ENCODE measurements at places on chromosomes 6 and 20. TPM values are rescaled to one million over a fixed set of nuclear protein-coding genes. Genes with fewer than 3 reads are reported as not detected.
A peak's percentile ranks its signal among the peaks of the same experiment; 100 is the strongest.

DNA sequence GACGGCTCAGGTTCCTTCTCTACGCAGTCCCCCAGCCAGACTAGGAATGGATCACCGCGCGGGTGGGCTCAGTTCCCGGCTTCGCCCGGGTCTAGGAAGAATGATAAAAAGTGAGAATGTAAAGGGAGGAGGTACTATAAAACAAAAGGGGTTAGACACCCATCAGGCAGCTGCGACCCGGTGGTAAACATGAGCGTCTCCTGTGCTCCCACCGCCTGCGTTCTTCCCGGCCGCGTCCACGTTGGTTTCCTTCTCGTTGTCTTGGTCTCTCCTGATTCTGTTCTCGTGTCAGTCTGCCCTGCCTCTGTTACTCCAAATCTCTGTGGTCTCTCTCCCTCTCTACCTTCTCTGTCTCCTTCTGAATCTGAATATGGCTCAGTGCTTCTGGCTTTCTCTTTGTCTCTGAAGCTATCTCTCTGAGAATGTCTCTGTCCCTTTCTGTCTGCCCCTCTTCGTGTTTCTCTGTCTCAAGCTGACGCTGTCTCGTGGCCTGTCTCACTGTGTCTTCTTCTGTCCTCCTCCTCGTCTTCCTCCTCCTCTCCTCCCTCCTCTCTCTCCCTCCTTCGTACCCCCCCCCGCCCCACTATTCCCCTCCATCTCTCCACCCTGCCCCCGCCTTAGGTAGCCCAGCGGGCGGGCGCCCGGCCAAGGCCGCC lies 41.6 kb upstream of the FOXP4 start:
- peak overlapping the region; percentile 96 for H3K27ac ChIP-seq
- peak overlapping the region; percentile 69 for H3K4me3 ChIP-seq
- H3K27me3 ChIP-seq, result peaks cover 2% of the 10 kb centered on the region

DNA sequence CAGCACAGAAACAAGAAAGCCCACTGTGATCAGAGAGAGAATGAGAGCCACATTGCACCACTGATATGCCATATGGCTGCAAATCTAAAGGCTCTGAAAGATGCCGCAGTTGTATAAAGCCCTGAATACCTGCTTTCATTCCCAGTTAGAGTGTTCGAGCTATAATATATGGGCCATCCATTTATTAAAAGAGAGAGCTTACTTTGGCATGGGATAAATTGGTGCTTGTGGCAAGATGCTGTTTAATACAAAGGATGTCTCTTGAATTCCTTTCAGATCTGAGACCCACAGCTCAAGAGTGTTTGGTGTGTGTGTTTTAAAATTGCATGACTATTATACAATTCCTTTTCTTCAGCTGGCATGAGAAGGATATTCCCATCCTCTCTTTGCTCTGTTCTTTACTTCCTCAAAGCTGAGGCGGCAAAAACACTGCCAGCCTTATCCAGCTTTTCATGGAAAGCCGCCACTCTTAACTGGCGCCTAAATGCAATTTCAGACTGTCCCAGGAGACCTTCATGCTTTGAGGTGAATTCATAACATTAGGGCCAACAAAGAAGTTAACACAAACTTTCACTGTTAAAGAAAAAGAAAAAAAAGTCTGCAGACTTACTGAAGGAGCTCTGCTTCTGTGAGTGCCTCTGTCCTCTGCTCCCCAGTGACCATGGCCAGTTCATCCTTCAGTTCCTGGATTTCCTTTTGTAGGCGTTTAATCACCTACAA lies 147.6 kb downstream of the KIF6 start:
- no peak overlapping the region for H3K4me3 ChIP-seq
- H3K36me3 ChIP-seq, result peaks cover 3% of the 10 kb centered on the region
- no peak for DNase-seq
- H3K4me1 ChIP-seq, result peaks cover 18% of the 10 kb centered on the region
- H3K27me3 ChIP-seq, result no peaks in the 10 kb centered on the region

GRCh38 chr6:127120787-127121636 lies 2.5 kb downstream of the RSPO3 start:
- DNase-seq, result peak; percentile 92
- no peak overlapping the region for H3K27ac ChIP-seq
- peaks cover 76% of the 10 kb centered on the region for H3K27me3 ChIP-seq
- peak overlapping the region; percentile 84 for H3K4me3 ChIP-seq
- H3K4me1 ChIP-seq, result peaks cover 32% of the 10 kb centered on the region

- no peak for DNase-seq
- H3K4me3 ChIP-seq, result no peak overlapping the region
- no peaks in the 10 kb centered on the region for H3K27me3 ChIP-seq
- H3K36me3 ChIP-seq, result peaks cover 35% of the 10 kb centered on the region
- no peaks in the 10 kb centered on the region for H3K4me1 ChIP-seq
These were observed 552.4 kb downstream of the RFPL4B start for GRCh38 chr6:112899541-112899940.

DNA sequence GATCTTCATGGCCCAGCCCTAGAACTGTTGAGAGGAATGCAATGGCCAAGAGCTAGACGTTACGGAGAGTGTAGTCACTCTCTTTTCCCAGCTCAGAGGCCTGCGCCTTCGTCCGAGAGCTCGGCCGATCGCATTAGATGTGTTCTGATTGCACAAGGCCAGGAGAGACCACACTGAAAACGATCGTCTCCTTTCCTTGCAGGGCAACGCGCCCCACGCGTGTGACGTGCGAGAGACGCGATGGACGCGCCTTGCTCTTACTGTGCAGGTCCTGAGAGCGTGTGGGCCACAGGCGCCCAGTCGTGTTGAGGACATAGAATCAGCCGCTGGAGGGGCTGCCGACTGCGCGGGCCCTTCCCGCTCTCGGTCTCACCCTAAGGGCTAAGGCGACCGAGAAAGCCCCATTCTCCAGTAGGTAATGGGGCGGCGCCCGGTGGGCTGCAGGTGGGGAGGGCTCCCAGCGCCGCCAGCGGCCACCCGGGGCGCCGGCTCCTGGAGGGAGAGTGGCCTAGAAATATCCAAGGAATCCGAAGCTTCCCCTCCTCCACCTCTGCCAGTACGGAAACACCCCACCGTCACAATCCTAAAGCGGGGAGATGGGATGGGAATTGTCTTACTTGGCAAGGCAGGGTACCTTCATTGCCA lies 26.9 kb downstream of the TFAP2B start:
- H3K27ac ChIP-seq, result no peak overlapping the region
- no peak for DNase-seq
- peaks cover 3% of the 10 kb centered on the region for H3K27me3 ChIP-seq
- peaks cover 28% of the 10 kb centered on the region for H3K4me1 ChIP-seq

GRCh38 chr6:3849681-3850450 lies 693 bp downstream of the FAM50B start:
- no peak for DNase-seq
- H3K27ac ChIP-seq, result no peak overlapping the region
- H3K4me3 ChIP-seq, result no peak overlapping the region
- no peaks in the 10 kb centered on the region for H3K27me3 ChIP-seq

- peaks cover 51% of the 10 kb centered on the region for H3K36me3 ChIP-seq
- no peak for DNase-seq
- no peak overlapping the region for H3K4me3 ChIP-seq
- H3K27ac ChIP-seq, result no peak overlapping the region
These were observed 4.9 kb downstream of the ECI2 start for GRCh38 chr6:4130357-4130987.

- peak overlapping the region; percentile 79 for H3K4me3 ChIP-seq
- no peaks in the 10 kb centered on the region for H3K36me3 ChIP-seq
- H3K27me3 ChIP-seq, result no peaks in the 10 kb centered on the region
- H3K4me1 ChIP-seq, result peaks cover 28% of the 10 kb centered on the region
- DNase-seq, result no peak
These were observed 1.1 kb upstream of the PHF10 start for GRCh38 chr6:169725125-169726048.

- no peaks in the 10 kb centered on the region for H3K4me1 ChIP-seq
- no peak for DNase-seq
- H3K36me3 ChIP-seq, result no peaks in the 10 kb centered on the region
These were observed 50.3 kb upstream of the IL20RA start for GRCh38 chr6:137095093-137095492.

- H3K36me3 ChIP-seq, result no peaks in the 10 kb centered on the region
- H3K4me1 ChIP-seq, result no peaks in the 10 kb centered on the region
- no peak overlapping the region for H3K4me3 ChIP-seq
- no peak overlapping the region for H3K27ac ChIP-seq
- H3K27me3 ChIP-seq, result no peaks in the 10 kb centered on the region
- no peak for DNase-seq
These were observed 21.6 kb upstream of the ZNF831 start for GRCh38 chr20:59141818-59142581.

DNA sequence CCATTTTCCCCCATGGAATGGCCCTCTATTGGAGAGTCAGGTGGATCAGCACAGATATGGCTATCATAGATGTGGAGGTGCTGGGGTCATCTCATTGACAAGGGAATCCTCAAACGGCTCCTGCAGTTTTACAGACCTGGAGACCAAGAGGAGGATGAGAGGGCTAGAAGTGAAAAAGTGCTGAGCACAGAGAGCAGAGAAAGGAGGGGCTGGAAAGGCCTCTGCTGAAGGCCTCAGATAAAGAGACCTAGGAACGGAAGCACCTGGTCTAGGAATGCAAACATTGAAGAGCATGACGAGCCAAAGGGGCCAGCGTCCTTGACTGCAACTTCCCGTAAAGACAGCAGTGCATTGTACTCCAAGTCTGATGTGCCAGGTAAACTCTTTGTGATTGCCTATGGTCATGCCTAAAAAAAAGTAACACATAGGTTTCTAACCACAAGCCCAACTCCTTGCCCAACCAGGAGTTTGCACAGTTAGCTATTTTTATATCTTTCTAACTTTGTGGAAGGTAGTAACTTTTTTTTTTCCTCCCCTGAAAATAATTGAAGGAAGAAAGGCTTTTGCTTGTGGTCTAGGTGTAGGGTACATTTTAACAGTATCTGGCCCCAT lies 15.2 kb downstream of the RSPH4A start:
- H3K36me3 ChIP-seq, result peaks cover 6% of the 10 kb centered on the region
- H3K4me1 ChIP-seq, result no peaks in the 10 kb centered on the region
- H3K4me3 ChIP-seq, result no peak overlapping the region
- H3K27me3 ChIP-seq, result no peaks in the 10 kb centered on the region

- no peak overlapping the region for H3K27ac ChIP-seq
- no peaks in the 10 kb centered on the region for H3K27me3 ChIP-seq
- peaks cover 10% of the 10 kb centered on the region for H3K4me1 ChIP-seq
- H3K4me3 ChIP-seq, result no peak overlapping the region
- H3K36me3 ChIP-seq, result peaks cover 10% of the 10 kb centered on the region
These were observed 33.7 kb upstream of the EPB41L2 start for GRCh38 chr6:131096786-131097185.

- H3K27me3 ChIP-seq, result peaks cover 22% of the 10 kb centered on the region
- H3K36me3 ChIP-seq, result no peaks in the 10 kb centered on the region
- peaks cover 11% of the 10 kb centered on the region for H3K4me1 ChIP-seq
- no peak overlapping the region for H3K27ac ChIP-seq
- H3K4me3 ChIP-seq, result no peak overlapping the region
These were observed 111.0 kb downstream of the MRPL14 start for GRCh38 chr6:44016131-44016870.

DNA sequence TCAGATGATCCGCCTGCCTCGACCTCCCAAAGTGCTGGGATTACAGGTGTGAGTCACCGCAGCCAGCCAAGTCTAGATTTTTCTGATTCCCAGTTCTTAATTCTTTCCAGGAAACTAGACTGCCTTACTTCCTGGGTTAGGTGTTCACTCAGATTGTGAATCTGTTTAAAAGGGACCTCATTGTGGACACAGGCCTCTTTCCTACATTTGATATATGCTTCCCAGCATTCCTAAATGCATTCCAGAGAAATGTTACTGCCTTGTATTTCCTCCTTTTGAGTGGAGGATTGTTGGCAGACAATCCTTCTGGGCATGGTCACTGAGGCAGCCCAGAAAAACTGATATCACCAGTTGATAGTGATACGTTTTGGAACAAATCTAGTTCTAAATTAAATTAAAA lies 15.7 kb downstream of the TMEM181 start:
- H3K4me3 ChIP-seq, result no peak overlapping the region
- H3K36me3 ChIP-seq, result peaks cover 17% of the 10 kb centered on the region
- peaks cover 1% of the 10 kb centered on the region for H3K4me1 ChIP-seq
- no peak overlapping the region for H3K27ac ChIP-seq
- H3K27me3 ChIP-seq, result no peaks in the 10 kb centered on the region

GRCh38 chr20:19161336-19161735 lies 51.1 kb upstream of the SLC24A3 start:
- H3K4me3 ChIP-seq, result no peak overlapping the region
- H3K27me3 ChIP-seq, result no peaks in the 10 kb centered on the region
- no peak for DNase-seq
- H3K4me1 ChIP-seq, result no peaks in the 10 kb centered on the region
- H3K27ac ChIP-seq, result no peak overlapping the region

DNA sequence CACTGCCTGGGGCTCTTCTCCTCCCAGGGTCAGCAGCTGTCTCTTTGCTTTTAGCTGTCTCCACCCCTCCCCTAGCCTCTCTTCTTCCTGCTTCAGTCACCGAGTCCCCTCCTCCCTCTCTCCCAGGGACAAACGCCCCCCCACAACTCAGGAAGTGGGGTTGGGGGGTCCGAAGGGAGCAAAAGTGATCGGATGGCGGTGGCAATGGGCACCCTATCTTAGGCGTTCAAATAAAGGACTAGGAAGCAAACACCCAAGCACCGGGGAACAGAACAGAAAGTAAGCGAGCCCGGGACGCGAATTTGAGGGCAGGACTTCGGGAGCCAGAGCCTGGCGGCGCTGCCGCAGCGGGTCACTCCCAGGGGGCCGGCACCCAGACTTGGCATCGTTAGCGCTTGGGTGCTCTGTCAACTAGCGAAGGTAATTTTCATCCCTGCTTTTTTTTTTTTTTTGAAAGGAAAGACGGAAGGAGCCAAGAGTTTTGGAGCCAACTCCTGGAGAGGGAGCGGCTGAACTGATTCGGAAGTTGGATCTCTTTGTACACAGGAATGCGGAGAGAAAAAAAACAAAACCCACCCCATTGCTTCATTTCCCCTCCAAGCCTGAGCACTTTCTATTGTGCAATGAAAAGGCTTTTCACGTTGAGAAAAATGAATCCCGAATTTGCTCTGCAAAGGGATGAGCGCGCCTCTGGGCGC lies 815 bp upstream of the ITPR3 start:
- no peaks in the 10 kb centered on the region for H3K27me3 ChIP-seq
- peak overlapping the region; percentile 87 for H3K27ac ChIP-seq
- H3K36me3 ChIP-seq, result no peaks in the 10 kb centered on the region
- H3K4me3 ChIP-seq, result peak overlapping the region; percentile 87
- DNase-seq, result no peak

- no peaks in the 10 kb centered on the region for H3K27me3 ChIP-seq
- no peak for DNase-seq
- H3K36me3 ChIP-seq, result no peaks in the 10 kb centered on the region
- H3K4me3 ChIP-seq, result no peak overlapping the region
- no peak overlapping the region for H3K27ac ChIP-seq
These were observed 438.4 kb upstream of the FLRT3 start for GRCh38 chr20:14775778-14776177.

- DNase-seq, result no peak
- H3K27me3 ChIP-seq, result peaks cover 90% of the 10 kb centered on the region
- H3K27ac ChIP-seq, result no peak overlapping the region
- H3K36me3 ChIP-seq, result no peaks in the 10 kb centered on the region
- peaks cover 15% of the 10 kb centered on the region for H3K4me1 ChIP-seq
These were observed 2.4 kb downstream of the PRDM13 start for GRCh38 chr6:99608886-99609482.

The C20orf96 gene
- total RNA-seq, result 19.9 TPM

The CGA gene
- total RNA-seq, result not detected

The NRSN1 gene
- not detected for total RNA-seq

The RAB32 gene
- total RNA-seq, result 54.2 TPM

The SIRPA gene
- total RNA-seq, result 13.0 TPM

The DOK5 gene
- total RNA-seq, result 6.6 TPM

The MOG gene
- total RNA-seq, result not detected
